Inflammatory macrophage treated with lipopolysaccharide for 4 hours (primary cell): ENCODE measurements at places on chromosomes 3 and 15.

- no peak for DNase-seq
Measured at GRCh38 chr3:127464642-127465041, 125.9 kb downstream of the TPRA1 start.

- no peak for DNase-seq
Measured at GRCh38 chr3:33240261-33240660, 21.7 kb upstream of the SUSD5 start.

GRCh38 chr15:65305150-65305758 lies 777 bp downstream of the RNU5B-1 start:
- DNase-seq = no peak

DNA sequence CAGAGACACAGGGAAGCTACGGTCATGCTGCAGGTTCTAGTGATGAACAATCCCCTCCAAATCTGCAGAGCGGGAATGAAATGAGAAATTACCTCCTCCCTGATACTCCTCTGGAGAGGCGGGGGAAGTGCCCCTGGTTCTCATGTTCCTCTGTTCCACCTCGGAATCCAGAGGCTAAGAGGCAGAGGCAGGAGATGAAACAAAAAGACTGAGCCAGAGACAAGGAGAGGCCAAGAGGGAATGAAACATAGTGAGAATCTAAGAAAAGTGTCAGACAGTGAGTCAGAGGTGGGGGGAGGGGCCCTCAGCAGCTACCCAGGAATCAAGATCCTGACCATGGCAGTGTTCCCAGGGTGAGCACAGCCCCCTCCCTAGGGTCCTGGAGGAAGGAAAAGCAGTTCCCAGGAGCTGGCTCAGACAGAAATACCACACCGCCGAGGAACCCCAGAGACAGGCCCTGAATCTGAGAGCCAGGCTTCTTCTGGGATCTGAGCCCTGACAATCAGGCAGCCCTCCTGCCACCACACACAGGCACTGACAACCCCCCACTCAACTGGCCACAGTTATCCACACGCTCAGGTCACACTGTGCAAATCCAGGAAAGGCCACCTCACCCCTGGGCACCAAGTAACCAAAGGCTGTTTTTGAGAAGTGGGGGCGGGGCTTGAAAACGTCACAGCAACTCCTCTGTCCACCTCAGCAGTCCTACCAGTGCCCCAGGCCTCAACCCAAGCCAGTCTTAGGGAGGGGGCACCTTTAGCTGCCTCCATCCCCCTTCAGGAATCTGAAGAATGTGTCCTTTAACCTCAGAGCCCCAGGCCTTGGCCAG lies 2.4 kb downstream of the CSRNP1 start:
- peak; percentile 64 for DNase-seq
